Osteocyte (in vitro differentiated cells): ENCODE measurements at places on chromosomes 2 and 18. TPM values are rescaled to one million over a fixed set of nuclear protein-coding genes. Genes with fewer than 3 reads are reported as not detected.

- no peak for DNase-seq
- H3K4me3 ChIP-seq = no peak overlapping the region
- peaks cover 52% of the 10 kb centered on the region for H3K27me3 ChIP-seq
- H3K4me1 ChIP-seq = no peaks in the 10 kb centered on the region
- H3K27ac ChIP-seq = no peak overlapping the region
- H3K36me3 ChIP-seq = peaks cover 5% of the 10 kb centered on the region
These were observed 1.8 kb upstream of the CXCR2 start for GRCh38 chr2:218123986-218124385.

DNA sequence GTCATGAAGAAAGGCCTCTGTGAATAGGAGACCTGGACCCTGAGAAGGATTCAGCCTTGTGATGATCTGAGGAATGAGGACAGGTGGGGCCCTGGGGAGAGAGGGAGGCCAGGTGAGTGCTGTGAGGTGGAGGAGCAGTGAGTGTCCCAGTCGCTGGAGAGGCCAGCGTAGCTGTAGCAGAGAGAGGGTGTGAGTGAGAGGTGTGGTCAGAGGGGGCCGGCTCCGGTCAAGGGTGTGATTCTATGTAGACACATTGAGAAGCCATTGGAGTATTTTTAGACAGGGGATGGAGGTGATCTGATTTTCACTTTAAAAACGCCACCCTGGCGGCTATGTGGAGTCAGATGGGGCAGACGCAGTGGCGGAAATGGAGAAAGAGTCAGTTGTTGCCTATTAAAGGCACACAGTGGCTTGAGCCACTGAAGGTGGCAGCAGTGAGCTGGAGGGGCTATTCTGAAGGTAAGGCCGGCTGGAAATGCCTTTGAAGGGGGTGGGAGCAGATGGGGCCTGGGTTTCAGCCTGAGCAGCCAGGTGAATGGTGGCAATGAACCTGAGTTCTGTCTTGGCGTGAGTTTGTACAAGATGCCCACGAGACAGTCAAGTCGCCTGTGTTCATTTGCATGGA is 55.6 kb downstream of the GREB1 start:
- no peak overlapping the region for H3K27ac ChIP-seq
- H3K4me1 ChIP-seq = no peaks in the 10 kb centered on the region
- H3K36me3 ChIP-seq = no peaks in the 10 kb centered on the region

GRCh38 chr2:80547344-80547743 is 242.8 kb upstream of the LRRTM1 start:
- H3K4me3 ChIP-seq = no peak overlapping the region
- no peaks in the 10 kb centered on the region for H3K27me3 ChIP-seq
- H3K27ac ChIP-seq = no peak overlapping the region
- DNase-seq = no peak

GRCh38 chr18:65073060-65073550 is 677.7 kb upstream of the CDH7 start:
- no peaks in the 10 kb centered on the region for H3K27me3 ChIP-seq
- no peak overlapping the region for H3K27ac ChIP-seq
- no peaks in the 10 kb centered on the region for H3K36me3 ChIP-seq
- no peak overlapping the region for H3K4me3 ChIP-seq
- no peak for DNase-seq
- no peaks in the 10 kb centered on the region for H3K4me1 ChIP-seq

- H3K4me1 ChIP-seq = no peaks in the 10 kb centered on the region
- H3K27ac ChIP-seq = no peak overlapping the region
- H3K4me3 ChIP-seq = no peak overlapping the region
- DNase-seq = no peak
- no peaks in the 10 kb centered on the region for H3K36me3 ChIP-seq
- no peaks in the 10 kb centered on the region for H3K27me3 ChIP-seq
These were observed 503.8 kb upstream of the NRXN1 start for GRCh38 chr2:51535763-51536162.

DNA sequence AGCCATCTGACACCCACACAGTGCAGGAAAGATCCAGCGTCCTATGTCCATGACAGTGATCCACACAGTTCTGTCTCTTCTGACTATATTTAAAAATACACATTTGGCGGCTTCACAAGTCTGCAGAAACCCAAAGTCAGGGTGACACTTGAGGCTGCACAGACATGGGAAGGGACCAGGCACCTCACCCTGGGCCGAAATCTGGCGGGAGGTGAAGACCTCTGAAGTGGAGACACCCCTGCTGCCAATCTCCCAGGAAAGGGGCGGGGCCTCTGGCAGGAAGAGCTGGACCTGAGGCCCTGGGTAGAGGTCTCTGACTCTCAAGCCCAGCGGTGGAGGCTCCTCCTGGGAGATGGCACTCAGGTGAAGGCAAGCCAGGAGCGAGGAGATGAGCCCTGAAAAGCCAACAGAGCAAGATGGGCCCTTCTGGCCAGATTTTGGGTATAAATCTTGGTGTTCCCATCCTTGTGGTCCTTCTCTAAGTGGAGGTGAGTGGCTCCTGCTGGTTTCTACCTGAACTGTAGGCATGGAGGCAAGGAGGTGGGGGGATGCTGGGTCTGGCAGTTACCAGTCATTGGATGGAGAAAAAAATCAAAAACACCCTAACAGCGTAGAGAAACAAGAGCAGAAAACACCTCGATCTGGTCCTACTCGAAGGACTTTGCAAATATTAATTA is 248.4 kb downstream of the HDAC4 start:
- H3K4me3 ChIP-seq = no peak overlapping the region
- no peaks in the 10 kb centered on the region for H3K4me1 ChIP-seq
- DNase-seq = no peak
- H3K27me3 ChIP-seq = no peaks in the 10 kb centered on the region

The C2orf74 gene
- total RNA-seq = 9.2 and 10.3 TPM in 2 replicates

GRCh38 chr18:3328532-3328931 is 66.6 kb downstream of the MYL12B start:
- H3K36me3 ChIP-seq = no peaks in the 10 kb centered on the region
- peaks cover 3% of the 10 kb centered on the region for H3K4me1 ChIP-seq
- no peak overlapping the region for H3K4me3 ChIP-seq
- DNase-seq = no peak
